ENCODE measurements at places on chromosomes 7 and 10.

- no peak for DNase-seq
Measured at GRCh38 chr7:76069238-76069638, 21.3 kb downstream of the MDH2 start.

DNA sequence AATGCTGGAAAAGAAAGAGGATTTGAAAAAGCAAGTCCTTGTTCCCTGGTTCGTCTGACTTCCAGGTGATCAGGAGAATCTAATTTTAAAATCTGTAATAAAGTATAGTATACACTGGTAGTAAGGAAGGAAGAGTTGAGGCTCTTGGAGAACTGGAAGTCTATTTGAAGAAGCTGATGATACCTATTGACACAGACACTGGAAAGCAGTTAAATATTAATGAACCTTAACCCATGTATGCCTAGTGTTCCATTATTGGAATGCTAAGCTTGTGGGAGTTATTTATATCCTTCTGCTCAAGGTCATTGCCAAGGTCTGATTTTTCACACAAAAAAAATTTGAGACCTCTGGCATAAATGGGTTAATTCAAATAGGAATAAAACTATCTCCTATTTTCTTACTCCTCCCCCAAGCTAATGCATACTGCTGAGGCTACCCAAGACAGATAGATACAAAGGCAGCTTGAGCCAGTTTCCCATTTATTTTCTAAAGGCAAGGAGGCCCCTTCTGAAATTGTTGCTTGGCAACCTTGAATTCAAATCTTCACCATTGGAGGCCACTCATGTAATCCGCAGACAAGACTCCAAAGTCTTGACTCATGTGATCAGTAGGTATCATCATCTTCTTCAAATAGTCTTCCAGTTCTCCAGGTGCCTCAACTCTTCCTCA, 110.2 kb downstream of the FZD1 start:
- no peak for DNase-seq

DNA sequence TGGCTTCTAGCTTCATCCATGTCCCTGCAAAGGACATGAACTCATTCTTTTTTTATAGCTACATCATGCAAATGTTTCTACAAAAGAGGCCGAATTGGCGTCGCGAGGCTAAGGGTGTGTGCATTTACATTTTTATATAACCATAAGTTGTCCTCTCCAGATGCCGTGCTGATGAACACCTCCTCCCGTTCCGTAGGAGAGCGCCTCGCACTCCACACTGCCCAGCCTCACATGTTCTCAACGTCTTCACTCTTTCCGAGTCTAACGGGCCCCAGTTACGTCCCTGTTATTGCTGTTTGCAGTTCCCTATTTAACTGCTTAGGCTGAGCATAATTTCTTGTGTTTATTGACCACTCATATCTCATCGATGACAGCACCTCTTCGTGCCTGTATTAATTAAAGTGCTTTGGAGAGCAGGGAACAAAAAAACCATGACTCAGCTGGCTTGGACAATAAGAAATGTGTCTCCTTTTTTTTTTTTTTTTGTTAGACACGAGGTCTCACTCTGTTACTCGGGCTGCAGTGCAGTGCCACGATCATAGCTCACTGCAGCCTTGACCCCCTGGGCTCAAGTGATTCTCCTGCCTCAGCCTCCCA, 113.5 kb upstream of the SDK1 start:
- DNase-seq = no peak

DNA sequence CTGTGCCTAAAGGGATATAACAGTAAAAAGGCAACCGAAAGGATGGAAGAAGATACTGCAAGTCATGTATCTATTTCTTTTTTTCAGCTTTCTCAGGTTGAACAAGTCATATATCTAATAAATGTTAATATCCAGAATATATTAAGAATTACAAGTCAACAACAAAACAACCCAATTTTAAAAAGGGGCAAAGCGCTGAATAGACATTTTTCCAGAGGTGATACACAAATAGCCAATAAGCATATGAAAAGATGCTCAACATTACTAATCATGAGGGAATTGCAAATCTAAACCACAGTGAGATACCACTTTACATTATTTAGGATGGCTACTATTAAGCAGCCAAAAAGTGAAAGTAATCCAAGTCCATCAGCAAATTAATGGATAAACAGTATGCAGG, 23.0 kb downstream of the DBF4 start:
- no peak for DNase-seq

GRCh38 chr7:45689011-45689796, 115.0 kb downstream of the ADCY1 start:
- peak; percentile 28 for DNase-seq

DNA sequence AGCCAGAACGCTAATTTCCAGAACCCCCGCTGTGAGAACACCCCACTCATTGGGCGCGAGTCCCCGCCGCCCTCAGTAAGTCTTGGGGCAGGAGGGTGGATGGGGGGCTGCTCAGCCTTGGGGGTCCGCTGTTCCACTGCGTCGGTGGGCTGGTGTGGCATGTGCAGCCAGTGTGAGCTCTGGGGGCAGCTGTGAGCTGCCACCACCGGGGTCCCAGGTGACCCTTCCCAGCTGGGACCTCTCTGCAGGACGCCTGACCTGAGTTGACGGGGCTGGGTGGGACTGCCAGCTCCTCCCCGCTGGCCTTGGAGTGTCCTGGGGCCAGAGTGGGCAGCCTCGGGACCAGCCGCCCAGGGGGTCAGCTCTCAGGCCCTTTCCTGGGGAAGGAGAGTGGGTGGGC, 27.2 kb downstream of the TTYH3 start:
- DNase-seq = no peak

GRCh38 chr10:65017523-65017922, 1496.3 kb downstream of the REEP3 start:
- no peak for DNase-seq

DNA sequence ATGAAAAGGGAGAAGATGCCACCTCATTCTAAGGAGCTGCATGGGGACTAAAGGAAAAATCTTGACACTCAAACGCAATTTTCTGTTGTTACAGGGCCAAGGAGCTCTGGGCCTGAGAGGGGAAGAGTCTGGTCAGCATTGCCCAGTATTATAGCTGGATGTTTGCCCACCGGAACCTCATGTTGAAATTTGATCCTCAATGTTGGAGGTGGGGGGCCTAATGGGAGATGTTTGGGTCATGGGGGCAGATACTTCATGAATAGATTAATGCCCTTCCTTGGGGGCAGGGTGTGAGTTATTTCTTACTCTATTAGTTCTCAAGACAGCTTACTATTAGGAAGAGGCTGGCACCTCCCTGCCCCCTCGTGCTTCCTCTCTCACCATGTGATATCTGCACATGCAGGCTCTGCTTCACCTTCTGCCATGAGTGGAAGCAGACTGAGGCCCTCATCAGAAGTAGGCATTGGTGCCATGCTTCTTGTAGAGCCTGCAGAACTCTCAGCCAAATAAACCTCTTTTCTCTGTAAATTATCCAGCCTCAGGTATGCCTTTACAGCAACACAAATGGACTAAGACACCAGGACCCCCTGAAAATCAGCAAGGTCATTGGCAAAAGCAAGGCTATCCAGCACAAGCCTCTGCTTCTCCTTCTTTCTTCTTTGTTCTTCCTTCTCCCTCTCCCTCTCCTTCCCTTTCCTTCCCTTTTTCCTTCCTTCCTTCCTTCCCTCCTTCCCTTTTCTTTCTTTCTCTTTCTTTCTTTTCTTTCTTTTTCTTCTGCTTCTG, 15.1 kb downstream of the GCK start:
- DNase-seq = no peak

Data from BJ (cell line).